ENCODE measurements at places on chromosomes 7 and 10.

DNA sequence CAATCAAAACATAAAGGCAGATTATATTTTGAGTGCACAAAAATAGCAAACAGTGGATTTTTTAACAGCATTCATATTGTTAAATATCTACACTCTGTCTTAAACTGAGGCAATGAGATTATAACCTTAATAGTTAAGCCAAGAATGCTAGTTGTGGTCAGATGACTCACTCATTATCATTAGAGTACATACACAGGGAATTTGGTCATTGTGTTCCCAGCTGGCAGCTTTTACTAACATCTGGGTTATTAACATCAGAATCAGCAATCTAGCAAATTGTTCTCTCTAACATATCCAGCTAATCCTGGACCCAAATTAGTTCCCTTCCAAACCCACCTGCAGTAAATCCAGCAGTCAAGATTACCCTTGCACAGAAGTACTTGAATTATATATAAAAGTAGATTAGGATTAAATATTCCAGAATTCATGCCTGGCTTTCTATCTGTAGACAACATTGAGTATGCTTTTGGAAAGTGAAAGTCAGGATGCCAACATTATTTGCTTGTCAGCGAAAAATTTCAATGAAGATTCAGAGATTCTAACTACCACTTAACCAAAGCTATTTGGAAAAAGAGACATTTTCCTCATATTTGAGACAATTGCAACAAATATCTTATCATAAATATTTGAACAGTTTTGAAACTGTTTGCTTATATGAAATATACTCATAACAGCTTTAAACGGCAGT is 1035.6 kb upstream of the PHF14 start:
- peak; percentile 27 for DNase-seq

GRCh38 chr7:20193242-20193777 is 23.9 kb downstream of the MACC1 start:
- no peak for DNase-seq

DNA sequence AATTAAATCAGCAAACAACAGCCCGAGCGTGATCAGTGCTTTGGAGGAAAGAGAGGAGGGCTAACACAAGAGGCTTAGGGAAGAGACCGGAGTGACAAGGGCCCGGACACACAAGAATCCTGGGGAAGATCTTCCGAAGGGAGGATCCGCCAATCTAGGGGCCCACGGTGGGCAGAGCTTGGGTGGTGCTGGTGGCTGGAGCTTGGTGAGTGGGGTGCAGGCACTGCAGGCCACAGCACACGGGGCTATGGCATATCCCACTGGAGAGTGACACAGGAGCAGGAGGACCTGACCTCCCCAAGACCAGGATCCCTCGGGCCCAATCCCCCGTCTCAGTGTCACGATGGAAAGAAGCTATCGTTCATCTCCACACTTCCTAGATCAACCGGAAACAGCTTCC is 471.3 kb upstream of the FOXK1 start:
- DNase-seq: no peak

DNA sequence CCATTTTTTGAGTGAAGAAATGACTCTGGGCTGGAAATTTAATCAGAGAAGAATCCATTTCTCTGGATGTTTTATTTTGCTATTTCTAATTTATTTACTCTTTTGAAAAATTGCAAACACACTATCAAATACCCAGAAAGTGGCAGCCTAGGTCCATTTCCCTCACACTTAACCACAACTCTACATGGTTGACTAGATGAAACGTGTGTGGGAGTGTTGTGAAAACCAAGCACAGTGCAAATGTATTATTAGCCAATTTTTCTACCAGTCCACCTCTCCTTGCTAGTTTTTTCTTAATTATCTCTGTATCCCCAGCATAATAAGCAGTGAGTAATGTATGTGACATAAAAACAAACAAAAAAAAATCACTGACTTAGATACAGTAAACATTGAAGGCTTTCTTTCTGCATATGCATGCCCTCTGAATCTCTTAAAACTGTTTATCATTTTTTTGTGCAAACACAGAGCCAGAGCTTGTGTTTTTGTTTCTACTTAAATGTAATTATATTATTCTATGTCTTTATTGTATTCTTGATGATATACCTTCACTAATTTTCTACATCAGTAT is 30.9 kb downstream of the SCIN start:
- no peak for DNase-seq

- DNase-seq: peak; percentile 94
Measured at GRCh38 chr10:95308389-95309302, 17.8 kb upstream of the PDLIM1 start.

GRCh38 chr7:158272091-158272490 is 315.5 kb downstream of the PTPRN2 start:
- no peak for DNase-seq

Measured in LoVo (cell line).